ENCODE measurements at places on chromosomes 5 and 9. TPM values are rescaled to one million over a fixed set of nuclear protein-coding genes. Genes with fewer than 3 reads are reported as not detected.

- no peak overlapping the region for H3K4me3 ChIP-seq
- no peaks in the 10 kb centered on the region for H3K36me3 ChIP-seq
- no peak overlapping the region for H3K27ac ChIP-seq
Observed at GRCh38 chr5:178287091-178287790, 54.6 kb upstream of the PHYKPL start.

DNA sequence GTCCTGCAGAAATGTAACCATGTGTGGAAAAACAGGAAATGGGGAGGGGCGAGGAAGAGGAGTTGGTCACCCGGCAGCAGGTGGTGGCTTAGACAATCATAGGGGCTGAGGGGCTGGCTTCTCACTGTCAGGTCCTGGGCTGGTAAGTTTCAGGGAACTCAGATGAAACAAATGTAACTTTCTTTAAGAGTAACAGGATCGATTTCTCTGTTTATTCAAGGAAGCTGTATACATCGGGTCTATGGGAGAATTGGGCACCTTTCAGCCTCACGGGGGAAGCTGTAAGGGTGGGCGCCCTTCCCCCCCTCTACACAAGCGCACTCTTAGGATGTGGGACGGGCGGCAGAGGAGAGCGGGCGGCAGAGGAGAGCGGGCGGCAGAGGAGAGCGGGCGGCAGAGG lies 104.3 kb upstream of the SIMC1 start:
- no peaks in the 10 kb centered on the region for H3K4me1 ChIP-seq
- DNase-seq = peak; percentile 19
- H3K4me3 ChIP-seq = no peak overlapping the region

DNA sequence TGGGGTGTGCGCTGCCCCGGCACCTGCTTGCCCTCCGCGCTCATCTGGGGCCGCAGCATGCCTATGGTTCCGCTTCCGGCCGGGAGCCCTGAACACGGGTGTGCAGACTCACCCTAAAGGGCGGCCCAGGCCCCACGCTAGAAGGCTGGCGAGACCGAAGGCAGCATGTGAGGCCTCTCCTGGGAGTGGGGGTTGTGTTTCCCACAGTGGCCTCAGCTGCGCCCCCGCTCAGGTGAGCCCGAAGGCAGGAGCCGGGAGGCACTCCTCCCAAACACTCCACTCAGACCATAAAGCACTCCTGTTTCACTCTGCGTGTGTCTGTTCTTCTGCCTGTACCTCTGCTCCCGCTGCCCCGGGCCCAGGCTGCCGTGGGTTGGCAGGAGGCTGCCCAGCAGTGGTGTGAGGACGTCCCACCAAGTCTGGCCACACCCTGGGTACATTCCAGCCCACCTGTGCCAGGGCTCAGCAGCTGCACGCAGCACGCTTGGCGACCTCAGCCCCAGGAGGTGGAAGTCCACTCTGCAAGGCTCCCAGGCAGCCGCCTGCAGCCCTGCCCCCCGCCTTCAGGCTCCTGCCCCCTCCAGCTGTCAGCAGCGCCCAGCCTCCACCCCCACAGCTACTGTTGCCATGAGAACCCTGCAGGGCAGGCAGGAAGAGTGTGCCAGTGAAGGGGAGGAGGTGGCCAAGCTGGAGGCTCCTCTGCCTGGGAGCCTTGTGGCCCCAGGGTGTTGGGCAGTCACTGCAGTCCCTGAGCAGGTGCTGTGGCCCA lies 1.2 kb upstream of the AJM1 start:
- peak overlapping the region; percentile 51 for H3K27ac ChIP-seq
- no peaks in the 10 kb centered on the region for H3K27me3 ChIP-seq
- no peaks in the 10 kb centered on the region for H3K36me3 ChIP-seq
- H3K4me3 ChIP-seq = no peak overlapping the region

GRCh38 chr9:77417566-77417965 lies 230.6 kb downstream of the GNA14 start:
- no peaks in the 10 kb centered on the region for H3K4me1 ChIP-seq
- H3K27me3 ChIP-seq = no peaks in the 10 kb centered on the region
- no peak overlapping the region for H3K4me3 ChIP-seq
- H3K36me3 ChIP-seq = peaks cover 4% of the 10 kb centered on the region
- DNase-seq = no peak
- H3K27ac ChIP-seq = no peak overlapping the region

DNA sequence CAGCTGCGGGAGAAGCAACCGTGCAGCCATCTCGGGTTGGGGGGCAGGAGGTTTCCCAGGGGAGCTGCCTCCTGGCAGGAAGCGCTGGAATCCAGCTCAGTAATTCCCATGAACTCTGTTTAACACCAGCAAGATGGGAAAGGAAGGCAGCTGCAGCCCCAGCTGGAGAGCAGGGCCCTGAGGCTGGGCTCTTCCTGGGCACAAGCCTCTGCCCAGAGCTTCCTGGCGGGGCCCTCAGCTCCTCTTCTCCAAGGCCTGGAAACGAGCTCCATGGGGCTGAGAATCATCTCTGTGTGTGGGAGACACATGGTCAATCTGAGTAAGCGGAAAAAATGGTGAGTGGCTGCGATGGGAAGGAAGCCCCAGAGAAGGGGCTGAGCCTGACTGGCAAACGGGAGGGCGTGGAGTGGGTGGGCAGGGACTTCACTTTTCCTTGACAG lies 6.3 kb downstream of the MRPL36 start:
- no peak overlapping the region for H3K27ac ChIP-seq
- no peaks in the 10 kb centered on the region for H3K27me3 ChIP-seq
- no peak overlapping the region for H3K4me3 ChIP-seq
- peaks cover 18% of the 10 kb centered on the region for H3K36me3 ChIP-seq

GRCh38 chr5:65823204-65823603 lies 101.2 kb downstream of the NLN start:
- H3K4me3 ChIP-seq = no peak overlapping the region
- H3K4me1 ChIP-seq = no peaks in the 10 kb centered on the region
- peak overlapping the region; percentile 71 for H3K27ac ChIP-seq
- DNase-seq = no peak
- H3K27me3 ChIP-seq = no peaks in the 10 kb centered on the region

- H3K27ac ChIP-seq = no peak overlapping the region
- no peak overlapping the region for H3K4me3 ChIP-seq
- DNase-seq = no peak
- no peaks in the 10 kb centered on the region for H3K27me3 ChIP-seq
- no peaks in the 10 kb centered on the region for H3K36me3 ChIP-seq
- H3K4me1 ChIP-seq = no peaks in the 10 kb centered on the region
Observed at GRCh38 chr9:119398350-119398749, 29.1 kb upstream of the BRINP1 start.

DNA sequence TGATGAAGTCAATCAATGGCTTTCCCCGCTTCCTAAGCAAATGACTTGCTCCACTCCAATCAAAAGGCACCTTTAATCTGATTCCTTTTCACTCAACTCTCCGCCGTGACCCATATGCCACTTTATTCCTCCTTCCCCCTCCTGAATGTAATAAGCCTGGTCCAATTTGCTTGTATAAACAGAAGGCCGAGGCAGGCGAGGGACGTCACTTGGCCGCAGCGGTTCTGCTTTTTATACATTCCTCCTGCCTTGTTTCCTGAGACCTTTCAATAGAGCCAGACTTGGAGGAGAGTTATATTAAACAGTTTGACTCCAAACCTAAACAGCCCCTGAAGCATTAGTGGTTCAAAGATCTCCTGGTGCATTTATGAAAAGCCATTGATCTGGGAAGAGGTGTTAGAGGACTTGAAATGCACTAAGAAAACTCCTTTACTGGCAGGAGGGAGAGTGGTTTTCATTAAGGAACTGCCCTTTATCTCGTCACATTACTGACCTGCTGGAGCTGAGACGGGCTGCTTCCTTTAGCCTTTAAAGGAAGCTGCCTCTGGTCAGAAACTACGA lies 273.4 kb downstream of the SLIT3 start:
- no peak overlapping the region for H3K27ac ChIP-seq
- no peaks in the 10 kb centered on the region for H3K36me3 ChIP-seq
- no peak overlapping the region for H3K4me3 ChIP-seq
- DNase-seq = no peak
- no peaks in the 10 kb centered on the region for H3K4me1 ChIP-seq

- no peak overlapping the region for H3K27ac ChIP-seq
- H3K36me3 ChIP-seq = no peaks in the 10 kb centered on the region
- H3K4me1 ChIP-seq = no peaks in the 10 kb centered on the region
- no peak overlapping the region for H3K4me3 ChIP-seq
Observed at GRCh38 chr5:111782216-111782615, 25.2 kb upstream of the NREP start.

DNA sequence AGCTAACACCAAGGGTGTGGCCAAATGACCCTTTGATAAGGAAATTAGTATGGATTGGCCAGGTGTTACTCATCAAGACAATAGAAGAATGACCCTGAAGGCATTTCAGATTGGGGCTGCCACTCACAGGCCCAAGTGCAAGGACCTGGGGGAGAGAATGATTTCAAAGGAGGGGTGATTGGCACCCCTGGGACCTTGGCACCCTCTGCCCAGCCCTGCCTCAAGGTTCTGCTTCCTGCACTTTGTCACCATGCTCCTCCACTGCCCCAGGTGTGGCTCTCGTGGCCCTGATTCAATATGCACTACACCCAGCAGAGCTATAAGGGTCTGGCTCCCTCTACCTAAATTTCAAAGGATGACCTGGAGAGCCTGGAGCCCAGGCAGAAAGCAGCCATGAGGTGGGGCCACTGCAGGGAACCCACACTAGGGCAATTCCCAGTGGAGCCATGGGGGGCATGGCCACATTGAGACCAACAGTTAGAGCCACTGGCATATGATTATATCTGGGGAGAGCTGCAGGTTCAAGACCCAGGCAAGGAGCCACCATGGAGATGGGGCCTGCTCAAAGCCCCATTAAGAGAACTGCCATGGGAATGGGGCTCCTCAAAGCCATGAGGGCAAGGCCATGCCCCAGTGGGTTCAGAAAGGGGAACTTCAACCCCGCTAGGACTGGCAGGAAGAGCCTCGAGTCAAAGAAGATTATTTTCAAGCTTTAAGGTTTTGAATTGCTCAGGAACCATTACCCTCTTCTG lies 93.0 kb downstream of the CEMIP2 start:
- H3K27ac ChIP-seq = no peak overlapping the region
- no peaks in the 10 kb centered on the region for H3K27me3 ChIP-seq
- H3K4me3 ChIP-seq = no peak overlapping the region
- DNase-seq = no peak
- no peaks in the 10 kb centered on the region for H3K36me3 ChIP-seq

DNA sequence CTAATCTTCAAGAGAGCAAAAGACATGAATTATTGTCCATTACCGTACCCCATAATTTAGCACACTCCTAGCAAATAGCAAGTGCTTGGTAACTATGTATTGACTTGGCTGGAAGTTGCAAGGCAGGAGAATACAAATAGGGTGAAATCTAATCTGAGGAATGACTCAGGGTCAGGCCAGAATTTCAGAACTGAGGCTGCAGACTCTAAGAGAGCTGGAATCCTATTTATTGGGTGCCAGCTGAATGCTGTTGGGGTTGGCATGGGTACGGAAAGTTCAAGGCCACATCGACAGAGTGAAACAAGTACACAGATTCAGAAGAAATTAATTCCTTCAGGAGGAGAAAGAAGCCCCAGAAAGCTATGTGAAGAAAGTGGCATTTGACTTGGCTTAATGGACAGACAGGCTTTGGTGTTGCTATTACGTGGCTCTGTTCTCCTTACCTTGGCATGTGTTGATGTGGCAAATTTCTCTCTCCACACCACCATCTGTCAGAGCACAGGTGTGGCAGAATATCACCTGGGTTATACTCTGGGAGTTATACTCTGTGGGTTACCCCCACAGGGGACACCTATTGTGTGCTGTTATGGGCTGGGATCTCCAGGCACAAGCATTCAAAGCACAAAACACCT lies 20.9 kb upstream of the ASTN2 start:
- no peaks in the 10 kb centered on the region for H3K4me1 ChIP-seq
- no peak for DNase-seq
- H3K36me3 ChIP-seq = no peaks in the 10 kb centered on the region
- H3K27me3 ChIP-seq = no peaks in the 10 kb centered on the region

- H3K27ac ChIP-seq = no peak overlapping the region
- no peaks in the 10 kb centered on the region for H3K4me1 ChIP-seq
- no peak for DNase-seq
- H3K27me3 ChIP-seq = no peaks in the 10 kb centered on the region
Observed at GRCh38 chr5:174459071-174459702, 265.2 kb upstream of the MSX2 start.

GRCh38 chr5:118554981-118555380 lies 433.4 kb downstream of the DTWD2 start:
- DNase-seq = no peak
- H3K4me1 ChIP-seq = no peaks in the 10 kb centered on the region
- H3K27ac ChIP-seq = no peak overlapping the region
- H3K27me3 ChIP-seq = no peaks in the 10 kb centered on the region

GRCh38 chr5:175520321-175520720 lies 42.0 kb downstream of the SFXN1 start:
- no peak overlapping the region for H3K4me3 ChIP-seq
- peaks cover 52% of the 10 kb centered on the region for H3K36me3 ChIP-seq
- H3K27ac ChIP-seq = no peak overlapping the region
- H3K27me3 ChIP-seq = no peaks in the 10 kb centered on the region

GRCh38 chr9:128034821-128035652 lies 32.1 kb downstream of the NAIF1 start:
- H3K4me1 ChIP-seq = no peaks in the 10 kb centered on the region
- no peak overlapping the region for H3K27ac ChIP-seq
- DNase-seq = peak; percentile 48
- H3K27me3 ChIP-seq = no peaks in the 10 kb centered on the region
- H3K4me3 ChIP-seq = no peak overlapping the region

DNA sequence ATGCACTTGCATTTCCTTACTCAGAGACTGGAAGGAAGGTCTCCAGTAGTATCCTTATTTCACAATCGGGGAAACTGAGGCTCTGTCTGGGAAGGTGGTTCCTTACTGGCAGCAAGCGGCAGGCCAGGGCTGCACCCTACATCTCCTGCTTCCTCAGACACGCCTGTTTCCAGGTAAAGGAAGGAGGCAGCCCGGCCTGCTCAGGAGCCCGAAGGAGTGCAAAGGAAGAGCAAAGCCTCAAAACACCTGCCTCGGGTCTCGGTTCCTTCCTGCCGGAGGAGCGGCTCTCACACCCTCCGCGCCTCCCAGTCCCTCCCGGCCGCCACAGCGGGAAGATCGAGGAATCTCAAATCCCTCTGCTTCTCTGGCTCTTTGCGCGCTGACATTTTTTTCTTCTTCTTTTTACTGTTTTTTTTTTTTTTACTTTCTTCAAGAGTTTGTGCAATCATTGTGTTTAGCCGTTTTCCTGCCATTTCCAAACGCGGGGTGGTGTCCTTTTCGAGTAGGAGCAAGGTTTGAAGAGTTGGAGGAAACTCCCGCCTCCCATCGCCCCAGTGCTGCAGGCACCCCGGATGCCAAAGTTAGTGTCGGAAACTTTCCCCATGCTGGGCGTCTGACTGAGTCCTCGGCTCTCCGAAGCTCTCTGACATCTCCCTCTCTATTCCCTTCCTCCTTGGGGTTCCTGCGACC lies 1.0 kb downstream of the GGTA1 start:
- peaks cover 16% of the 10 kb centered on the region for H3K4me1 ChIP-seq
- peak overlapping the region; percentile 47 for H3K27ac ChIP-seq
- no peaks in the 10 kb centered on the region for H3K36me3 ChIP-seq
- H3K27me3 ChIP-seq = no peaks in the 10 kb centered on the region

Gene ARL10
- 6.2 TPM for total RNA-seq

Gene SLC22A4
- 2.4 TPM for total RNA-seq

Gene COL15A1
- 42.0 TPM for total RNA-seq

Gene PCDHA9
- total RNA-seq = 0.85 TPM

Gene PCDHB1
- 0.50 TPM for total RNA-seq

Gene AJM1
- 5.3 TPM for total RNA-seq

Gene HEMGN
- 0.16 TPM for total RNA-seq

Gene PCAT7
- 0.28 TPM for total RNA-seq

Gene LOX
- total RNA-seq = 9.2 TPM

Measured in kidney (tissue), 22 donors.